ENCODE measurements at places on chromosomes 11 and 22. TPM values are rescaled to one million over a fixed set of nuclear protein-coding genes. Genes with fewer than 3 reads are reported as not detected.

ADAMTS8 gene
- 0.06 TPM for total RNA-seq

CFAP300 gene
- not detected for total RNA-seq

NXPE2 gene
- total RNA-seq: not detected

ZNF214 gene
- not detected for total RNA-seq

FRMD8 gene
- total RNA-seq: 35.6 TPM

PKNOX2 gene
- not detected for total RNA-seq

F2 gene
- total RNA-seq: 0.67 TPM

HORMAD2 gene
- not detected for total RNA-seq

SMTNL1 gene
- total RNA-seq: not detected

IL17REL gene
- total RNA-seq: not detected

IL10RA gene
- total RNA-seq: 404 TPM

TMEM218 gene
- total RNA-seq: 12.0 TPM

IGF2 gene
- 0.30 TPM for total RNA-seq

MAPK8IP2 gene
- total RNA-seq: 0.55 TPM

SYCE3 gene
- not detected for total RNA-seq

KCNQ1OT1 gene
- 0.42 TPM for total RNA-seq

IGLL1 gene
- total RNA-seq: 0.64 TPM

OVCH2 gene
- total RNA-seq: not detected

ARHGAP42 gene
- 0.22 TPM for total RNA-seq

SLC5A1 gene
- total RNA-seq: not detected

- DNase-seq: no peak
These were observed 104.0 kb downstream of the SOX6 start for GRCh38 chr11:16252373-16252772.

GRCh38 chr11:31301549-31302510, 67.7 kb downstream of the DCDC1 start:
- DNase-seq: no peak

- no peak for DNase-seq
These were observed 10.5 kb upstream of the EHD1 start for GRCh38 chr11:64888729-64889511.

DNA sequence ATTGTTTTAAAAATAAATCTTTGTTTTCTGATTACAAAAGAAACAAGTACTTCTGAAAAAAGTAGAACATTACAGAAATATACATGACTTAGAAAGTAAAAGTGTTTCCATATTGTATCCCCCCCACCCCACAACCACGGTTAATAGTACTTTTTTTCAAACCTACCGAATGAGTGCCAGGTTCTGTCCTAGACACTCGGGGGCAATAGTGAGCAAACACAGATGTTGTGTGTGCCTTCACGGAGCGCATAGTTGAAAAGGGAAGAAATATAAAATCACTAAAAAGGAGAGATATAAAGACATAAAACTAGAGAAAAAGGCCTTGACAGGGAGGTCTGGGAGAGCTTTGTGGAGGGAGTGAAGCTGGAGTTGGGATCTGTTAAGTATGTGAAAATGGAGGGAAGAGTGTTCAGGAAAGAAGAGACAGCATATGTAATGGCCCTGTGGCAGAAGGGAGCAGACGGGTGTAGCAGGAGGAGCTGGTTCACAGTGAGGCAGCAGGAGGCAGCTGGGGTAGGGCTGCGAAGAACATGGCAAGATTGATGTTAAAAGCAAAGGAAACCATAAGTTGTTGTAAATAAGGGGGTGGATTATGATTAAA, 42.1 kb upstream of the ALX4 start:
- no peak for DNase-seq

- no peak for DNase-seq
These were observed 1.1 kb downstream of the CBX6 start for GRCh38 chr22:38870791-38871359.

- DNase-seq: no peak
These were observed 29.0 kb downstream of the FGF4 start for GRCh38 chr11:69746140-69746539.

- no peak for DNase-seq
These were observed 80.9 kb downstream of the ZNF280B start for GRCh38 chr22:22427542-22428065.

GRCh38 chr11:12397931-12398334, 20.6 kb downstream of the PARVA start:
- DNase-seq: no peak

- DNase-seq: no peak
These were observed 1786.5 kb upstream of the RAG2 start for GRCh38 chr11:38384568-38384967.

- DNase-seq: no peak
These were observed 462.8 kb downstream of the FAM181B start for GRCh38 chr11:82270870-82271269.

DNA sequence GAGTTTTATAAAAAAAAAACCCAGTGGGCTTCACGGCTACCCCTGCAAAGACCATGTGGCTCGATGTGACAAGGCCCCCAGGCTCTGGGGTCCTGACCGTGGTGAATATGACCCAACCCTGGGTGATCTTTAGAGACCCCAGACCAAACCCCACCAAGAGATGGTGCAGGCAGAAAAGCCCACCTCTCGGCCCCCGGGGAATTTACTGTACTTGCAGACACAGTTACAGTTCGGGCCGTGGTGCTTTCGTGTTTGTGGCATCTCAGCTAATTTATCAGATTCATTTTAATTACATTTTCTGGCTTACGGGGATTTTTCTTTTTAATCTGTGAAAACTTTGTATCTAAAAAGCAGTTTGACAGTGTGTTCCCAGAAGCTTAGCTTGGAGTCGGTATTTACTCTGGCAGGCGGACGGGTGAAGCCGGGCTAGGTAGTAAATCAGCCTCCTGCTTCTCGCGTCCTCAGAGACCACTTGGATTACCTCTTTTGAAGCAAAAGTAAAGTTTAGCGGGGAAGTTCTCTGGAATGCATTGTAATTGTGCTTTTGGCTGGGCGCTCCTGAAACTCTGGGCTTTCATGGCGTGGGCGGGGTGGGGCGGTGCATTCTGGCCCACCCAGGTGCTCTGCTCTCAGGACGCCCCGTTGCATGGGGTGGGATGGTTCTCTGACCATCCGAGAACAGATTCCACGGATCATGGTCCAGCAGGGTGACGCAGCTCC, 25.3 kb downstream of the ANO1 start:
- no peak for DNase-seq

GRCh38 chr11:106222626-106223025, 145.2 kb downstream of the AASDHPPT start:
- DNase-seq: no peak

DNA sequence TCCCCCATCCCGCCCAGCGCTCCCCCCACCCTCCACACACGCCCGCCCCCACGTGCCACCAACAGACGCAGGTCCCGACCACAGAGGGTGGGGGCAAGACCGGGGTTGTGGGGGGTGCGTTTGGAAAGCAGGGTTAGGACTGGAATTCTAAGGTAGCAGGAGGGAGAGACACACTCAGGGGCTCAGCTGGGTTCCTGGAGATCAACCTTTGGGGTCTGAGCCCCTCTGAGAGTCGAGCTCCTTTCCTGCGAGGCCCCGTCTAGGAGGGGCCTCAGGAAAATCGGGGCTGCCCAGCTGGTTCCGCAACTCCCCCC, 429 bp downstream of the PGGHG start:
- DNase-seq: peak; percentile 51

DNA sequence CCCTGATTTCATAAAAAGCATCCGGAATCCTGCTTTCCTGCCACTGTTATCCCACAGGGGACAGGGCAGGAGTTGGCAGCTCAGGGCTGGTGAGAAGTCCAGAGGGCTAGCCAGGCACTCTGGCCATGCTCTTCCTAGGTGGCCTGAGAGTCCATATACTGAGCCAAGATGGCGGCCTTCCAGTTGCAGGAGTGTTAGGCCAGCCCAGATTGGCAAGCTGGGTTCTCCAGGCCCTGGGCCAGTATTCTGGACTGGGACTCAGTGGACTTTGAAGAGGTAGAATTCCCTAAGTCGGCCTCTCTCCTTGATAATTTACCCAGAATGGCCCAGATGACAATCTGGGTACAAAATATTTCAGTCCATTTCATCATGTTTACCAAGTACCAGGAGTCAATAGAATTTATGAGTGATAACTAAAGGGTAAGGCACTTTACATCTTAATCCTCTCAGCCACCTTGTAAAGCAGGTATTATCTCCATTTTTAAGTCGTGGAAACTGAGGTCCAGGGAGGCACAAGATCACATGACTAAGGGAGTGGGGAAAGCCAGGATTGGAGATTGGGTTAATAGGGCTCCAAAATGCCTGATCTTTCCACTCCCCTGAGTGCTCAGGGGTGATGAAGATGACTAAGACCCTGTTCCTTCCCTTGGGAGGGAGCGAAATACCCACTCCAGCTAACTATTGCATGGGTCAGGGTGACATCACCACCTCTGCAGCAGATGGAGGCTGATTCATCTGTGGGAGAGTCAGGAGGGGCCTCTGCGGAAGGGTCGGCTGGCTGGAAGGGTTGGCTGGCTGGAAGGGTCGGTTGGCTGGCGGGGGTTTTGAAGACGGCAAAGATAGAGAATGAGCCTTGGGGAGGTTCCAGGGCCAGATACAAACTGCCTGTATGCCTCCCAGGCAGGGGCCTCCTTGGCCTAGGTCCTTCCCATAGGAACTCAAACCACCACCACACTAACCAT, 1.2 kb upstream of the MICALL1 start:
- no peak for DNase-seq

DNA sequence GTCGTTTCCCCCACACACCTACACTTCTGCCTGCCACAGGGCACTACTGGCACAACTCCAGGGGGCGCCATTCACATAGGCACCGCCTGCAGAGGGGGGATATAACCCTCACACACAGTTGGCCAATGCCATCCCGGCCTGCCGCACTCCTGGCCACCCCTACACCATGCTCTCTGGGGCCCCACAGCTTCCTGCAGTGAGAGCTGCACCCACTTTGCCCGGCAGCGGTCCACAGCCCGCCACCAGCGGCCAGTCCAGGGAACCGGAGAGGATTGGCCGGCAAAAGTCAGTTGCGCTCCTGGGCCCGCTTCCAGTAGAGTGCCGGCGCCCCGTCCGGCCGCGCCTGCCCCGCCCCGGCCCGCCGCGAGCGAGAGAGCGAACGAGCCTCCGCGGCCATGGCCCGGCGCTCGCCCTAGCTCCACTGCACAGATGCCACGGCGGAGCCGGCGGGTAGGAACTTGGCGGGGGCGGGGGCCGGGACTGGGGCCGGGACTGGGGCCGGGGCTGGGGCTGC, 25.6 kb upstream of the SUSD2 start:
- DNase-seq: peak; percentile 10

GRCh38 chr11:106482917-106483785, 405.7 kb downstream of the AASDHPPT start:
- no peak for DNase-seq

DNA sequence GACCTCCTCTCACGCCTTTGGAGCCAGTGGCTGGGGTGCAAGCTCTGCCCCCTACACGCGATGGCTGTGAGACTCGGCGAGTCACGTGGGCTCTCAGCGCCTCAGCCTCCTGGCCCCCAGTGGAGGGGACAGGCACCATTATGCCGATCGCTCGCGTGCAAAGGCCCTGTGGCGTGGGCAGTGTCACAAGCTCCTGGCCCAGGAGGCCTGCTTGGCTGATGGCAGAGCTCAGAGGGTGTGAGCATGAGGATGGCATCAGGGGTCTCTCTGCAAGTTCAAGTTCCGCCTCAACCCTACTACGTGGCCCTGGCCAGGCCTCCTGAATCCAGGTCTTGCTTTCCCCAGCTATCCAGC, 90.8 kb upstream of the KCNQ1OT1 start:
- no peak for DNase-seq

DNA sequence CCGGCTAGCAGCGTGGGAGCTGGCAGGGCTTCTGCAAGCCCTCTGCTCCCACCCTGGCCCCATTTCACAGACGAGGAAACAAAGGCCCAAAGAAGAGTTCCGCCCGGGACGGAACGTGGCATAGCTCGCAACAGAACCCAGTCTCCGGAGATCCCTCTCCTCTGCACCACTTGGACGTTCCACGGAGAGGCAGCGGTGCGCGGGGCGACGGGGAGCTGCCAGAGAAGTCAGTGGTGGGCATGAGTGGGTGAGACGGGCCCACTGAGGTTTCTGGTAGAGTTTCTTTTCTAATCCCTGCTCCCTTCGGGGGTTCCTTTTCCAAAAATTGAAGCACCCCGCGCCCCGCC, 554 bp upstream of the NECTIN1 start:
- no peak for DNase-seq

GRCh38 chr11:104609311-104610085, 288.8 kb downstream of the CASP12 start:
- DNase-seq: no peak

- DNase-seq: peak; percentile 50
These were observed 2.5 kb upstream of the CALCA start for GRCh38 chr11:14974515-14975251.

DNA sequence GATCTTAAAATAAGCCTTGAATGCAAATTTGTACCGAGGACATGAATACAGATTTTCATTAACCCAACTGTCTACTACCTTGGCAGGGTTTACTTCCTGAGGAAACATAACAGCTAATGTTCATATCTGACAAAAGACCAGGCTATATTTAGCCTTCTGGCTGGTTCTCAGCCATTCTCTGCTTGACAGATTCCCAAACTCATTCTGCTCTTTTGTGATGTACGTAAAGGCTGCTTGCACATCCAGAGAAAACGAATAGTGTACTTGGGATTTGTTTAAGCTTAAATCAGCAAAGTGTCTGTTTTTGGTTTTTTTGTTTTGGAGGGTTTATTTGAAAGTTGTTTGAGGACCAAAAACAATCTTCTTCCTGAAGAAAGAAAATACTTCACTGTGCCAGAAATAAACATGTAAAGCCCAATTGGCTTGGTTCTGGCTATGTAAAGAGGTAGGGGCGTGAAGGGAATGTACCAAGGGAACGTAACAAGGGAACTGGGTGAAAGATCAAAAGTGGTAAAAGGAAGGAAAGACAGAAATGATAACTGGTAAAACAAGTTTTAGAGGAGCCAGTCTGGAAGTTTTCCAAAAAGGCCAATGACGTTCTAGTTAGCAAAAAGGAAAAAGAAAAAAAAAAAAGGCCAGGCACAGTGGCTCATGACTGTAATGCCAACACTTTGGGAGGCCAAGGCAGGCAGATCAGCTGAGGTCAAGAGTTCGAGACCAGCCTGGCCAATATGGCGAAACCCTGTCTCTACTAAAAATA, 21.4 kb upstream of the CRTAM start:
- no peak for DNase-seq

DNA sequence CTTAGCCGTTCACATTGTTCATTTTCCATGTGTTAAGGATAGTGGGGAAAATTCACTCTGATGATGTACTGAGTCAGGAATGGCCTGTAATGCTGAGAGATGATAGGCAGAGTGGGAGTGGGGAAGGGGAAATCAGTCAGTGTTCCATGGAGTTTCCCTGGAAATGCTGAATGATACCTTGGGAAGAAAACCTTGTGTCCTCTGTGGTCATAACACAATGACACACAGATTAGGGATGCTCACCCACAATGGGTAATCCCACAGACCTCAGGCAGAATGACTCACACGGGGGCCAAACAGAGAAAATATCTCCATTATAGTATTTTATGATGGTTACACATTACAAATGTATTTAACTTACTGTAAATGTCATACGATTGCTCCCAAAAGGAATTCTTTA, 118.0 kb downstream of the SNX19 start:
- DNase-seq: no peak
